NCI-H2081 (cell line): ENCODE measurements at places on chromosomes 2 and 18.

- no peak for DNase-seq
Observed at GRCh38 chr2:28251337-28251736, 141.3 kb upstream of the FOSL2 start.

GRCh38 chr2:212027681-212028628, 510.6 kb downstream of the ERBB4 start:
- DNase-seq = no peak

DNA sequence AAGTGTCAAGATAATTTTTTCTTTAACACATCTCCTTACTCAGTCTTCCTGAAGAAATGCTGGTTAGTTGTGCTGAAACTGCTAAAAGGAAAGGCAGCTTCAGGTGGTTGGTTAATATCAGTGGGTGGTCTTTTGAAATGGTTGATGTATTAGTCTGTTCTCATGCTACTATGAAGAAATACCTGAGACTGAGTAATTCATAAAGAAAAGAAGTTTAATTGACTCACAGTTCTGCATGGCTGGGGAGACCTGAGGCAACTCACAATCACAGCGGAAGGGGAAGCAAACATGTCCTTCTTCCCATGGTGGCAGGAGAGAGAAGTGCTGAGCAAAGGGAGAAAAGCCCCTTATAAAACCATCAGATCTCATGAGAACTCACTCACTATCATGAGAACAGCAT, 125.9 kb upstream of the CYRIA start:
- no peak for DNase-seq

GRCh38 chr2:12196495-12196894, 450.1 kb downstream of the LPIN1 start:
- no peak for DNase-seq

DNA sequence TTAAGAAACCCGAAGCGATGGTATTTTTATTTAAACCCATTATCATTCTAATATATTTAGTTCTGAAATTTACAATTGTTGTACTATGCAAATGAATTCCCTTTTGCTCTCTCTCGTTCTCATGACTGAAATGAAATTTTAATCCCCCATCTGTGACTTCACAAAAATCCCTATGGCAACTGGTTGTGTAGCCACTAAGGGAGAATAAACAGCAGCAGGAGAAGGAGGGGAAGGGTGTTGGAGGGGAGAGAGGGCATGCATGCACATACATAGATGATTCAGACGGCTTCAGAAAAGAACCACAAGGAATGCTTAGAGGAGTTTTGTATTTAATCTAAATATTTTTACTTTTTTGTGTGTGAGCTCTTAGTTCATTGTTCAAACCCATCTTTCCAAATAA, 36.8 kb downstream of the CPS1 start:
- no peak for DNase-seq

- no peak for DNase-seq
Observed at GRCh38 chr2:128415779-128416061, 97.1 kb upstream of the HS6ST1 start.

- peak; percentile 20 for DNase-seq
Observed at GRCh38 chr2:224646242-224646846, 61.2 kb upstream of the CUL3 start.

DNA sequence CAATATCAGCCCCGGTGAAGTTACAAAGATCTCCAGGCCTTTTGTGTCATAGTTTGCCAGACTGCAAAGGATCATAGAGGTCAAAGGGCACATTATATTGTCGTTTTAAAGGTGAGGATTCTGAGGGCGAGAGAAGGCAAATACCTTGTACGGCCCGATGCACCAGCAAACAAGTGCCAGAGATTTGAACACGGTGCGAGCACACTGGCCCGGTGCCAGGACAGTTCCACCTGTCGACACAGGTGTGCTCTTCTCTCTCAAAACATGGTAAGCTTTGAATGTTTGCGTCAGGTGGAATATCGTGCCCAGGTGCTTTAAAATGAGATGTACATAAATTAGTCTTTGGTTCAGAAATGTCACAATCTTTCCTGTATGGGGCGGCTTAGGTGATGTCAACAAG, 776.1 kb upstream of the ID2 start:
- DNase-seq = peak; percentile 96

DNA sequence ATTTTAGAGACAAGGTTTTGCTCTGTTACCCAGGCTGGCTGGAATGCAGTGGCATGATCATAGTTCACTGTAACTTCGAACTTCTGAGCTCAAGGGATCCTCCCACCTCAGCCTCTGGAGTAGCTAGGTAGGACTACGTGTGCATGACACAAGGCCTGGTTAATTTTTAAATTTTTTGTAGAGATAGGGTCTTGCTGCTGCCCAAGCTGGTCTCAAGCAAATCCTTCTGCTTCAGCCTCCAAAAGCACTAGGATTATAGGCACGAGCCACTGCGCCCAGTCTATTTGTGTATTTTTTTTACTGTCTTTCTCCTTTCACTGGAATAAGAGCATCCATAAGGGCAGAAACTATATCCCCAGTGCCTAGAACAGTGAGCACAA, 89.3 kb downstream of the PLEKHM3 start:
- DNase-seq = no peak

DNA sequence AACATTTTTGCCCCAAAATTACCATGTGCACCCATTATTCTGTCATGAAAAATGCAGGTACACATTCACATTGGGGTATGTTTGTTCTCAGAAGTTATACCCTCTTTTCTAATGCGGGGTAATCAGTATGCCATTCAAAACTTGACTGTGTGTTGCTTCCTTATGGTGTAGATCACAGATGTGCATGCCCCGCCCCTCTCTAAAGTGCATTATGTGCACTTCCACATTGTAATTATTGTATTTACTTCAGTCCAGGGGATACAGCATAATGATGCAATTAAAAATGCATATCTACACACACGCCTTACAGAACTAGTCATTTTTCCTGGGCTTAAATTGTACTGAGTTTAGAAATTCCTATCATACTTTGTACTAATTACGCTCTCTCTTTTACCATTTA, 48.8 kb downstream of the SLC9A2 start:
- DNase-seq = no peak

GRCh38 chr2:154537843-154538450, 160.5 kb upstream of the KCNJ3 start:
- DNase-seq = no peak

DNA sequence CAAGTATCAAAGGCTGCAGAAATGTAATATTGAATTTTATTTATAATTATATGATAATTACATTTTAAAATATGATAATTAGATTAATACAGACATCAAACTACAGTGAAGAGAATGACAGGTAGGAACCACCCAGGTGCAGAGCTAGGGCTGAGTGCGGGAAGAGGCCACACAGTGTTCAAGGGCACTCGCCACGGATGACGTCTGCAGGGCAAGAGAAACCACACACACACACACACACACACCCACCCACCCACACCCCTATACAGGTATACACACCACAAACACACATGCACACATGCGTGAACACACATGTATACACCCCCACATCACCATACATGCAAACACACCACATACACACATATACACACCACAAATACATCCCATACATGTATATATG, 41.2 kb downstream of the MBP start:
- DNase-seq = peak; percentile 26

DNA sequence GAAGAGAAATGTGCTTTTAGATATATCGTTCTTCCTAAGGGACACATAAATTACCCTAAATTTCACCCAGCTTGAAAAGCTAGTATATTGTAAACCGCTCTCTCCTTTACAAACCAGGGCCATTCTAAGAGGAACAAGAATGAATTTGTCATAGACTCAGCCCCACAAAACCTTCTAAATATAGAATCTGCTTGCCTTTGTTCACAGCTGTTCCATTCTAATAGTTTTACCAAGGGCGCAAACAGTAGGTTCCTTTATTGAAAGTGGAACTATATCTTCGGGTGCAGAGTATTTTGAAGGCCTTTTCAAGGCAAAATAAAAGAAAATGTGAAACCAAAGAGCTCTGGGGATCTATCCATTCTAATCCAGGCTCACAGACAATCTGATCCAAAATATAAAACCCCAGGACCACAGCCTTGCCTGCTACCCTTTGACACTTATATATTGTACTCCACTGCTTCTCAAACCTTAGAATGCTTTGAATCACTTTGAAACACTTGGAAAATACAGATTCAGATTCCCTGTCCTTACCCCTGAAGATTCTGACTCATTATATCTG, 316.8 kb downstream of the PAX3 start:
- no peak for DNase-seq

- no peak for DNase-seq
Observed at GRCh38 chr2:240322231-240322955, 113.1 kb upstream of the GPC1 start.

GRCh38 chr2:219870041-219870440, 242.6 kb downstream of the SLC4A3 start:
- no peak for DNase-seq

DNA sequence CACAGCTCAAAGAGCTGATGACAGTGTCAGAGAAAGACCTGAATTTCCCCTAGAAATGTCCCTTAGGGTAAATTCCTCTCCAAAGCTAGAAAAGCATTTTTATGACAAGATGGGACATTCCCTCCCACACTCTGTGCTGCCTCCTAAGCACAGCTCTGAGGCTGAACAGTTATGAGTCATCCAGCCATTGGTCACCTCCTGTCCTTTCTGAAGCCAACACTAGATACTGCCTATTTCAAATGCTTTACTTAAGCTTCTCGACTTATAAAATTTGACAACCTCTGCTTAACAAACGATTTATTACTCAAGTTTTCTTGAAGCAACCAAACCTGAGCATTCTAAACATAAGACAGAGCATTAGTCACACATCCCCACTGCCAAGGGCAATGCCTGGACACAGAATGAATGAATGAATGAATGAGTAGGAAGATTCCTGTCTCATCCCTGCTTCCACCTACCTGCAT, 35.4 kb downstream of the B4GALT6 start:
- DNase-seq = no peak

DNA sequence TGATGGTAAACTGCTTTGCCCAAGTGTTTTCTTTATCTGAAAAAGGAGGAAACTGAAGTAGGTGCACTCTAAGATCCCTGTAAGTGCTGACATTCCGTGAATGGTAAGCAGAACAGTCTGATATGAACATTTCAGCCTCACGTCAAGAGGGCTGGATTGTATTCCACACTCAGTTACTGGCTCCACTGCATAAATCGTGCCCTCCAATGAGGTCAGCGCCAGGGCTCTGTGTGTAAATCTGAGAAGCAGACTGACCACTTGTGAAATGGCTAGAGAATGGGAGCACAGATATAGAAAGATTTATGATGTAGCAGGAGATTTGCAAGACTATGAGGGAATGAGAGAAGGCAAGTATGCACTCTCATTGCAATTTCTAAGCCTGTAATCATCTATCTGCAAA, 153.0 kb downstream of the ICOS start:
- no peak for DNase-seq

GRCh38 chr18:22113144-22113844, 56.1 kb upstream of the GATA6 start:
- DNase-seq = no peak

DNA sequence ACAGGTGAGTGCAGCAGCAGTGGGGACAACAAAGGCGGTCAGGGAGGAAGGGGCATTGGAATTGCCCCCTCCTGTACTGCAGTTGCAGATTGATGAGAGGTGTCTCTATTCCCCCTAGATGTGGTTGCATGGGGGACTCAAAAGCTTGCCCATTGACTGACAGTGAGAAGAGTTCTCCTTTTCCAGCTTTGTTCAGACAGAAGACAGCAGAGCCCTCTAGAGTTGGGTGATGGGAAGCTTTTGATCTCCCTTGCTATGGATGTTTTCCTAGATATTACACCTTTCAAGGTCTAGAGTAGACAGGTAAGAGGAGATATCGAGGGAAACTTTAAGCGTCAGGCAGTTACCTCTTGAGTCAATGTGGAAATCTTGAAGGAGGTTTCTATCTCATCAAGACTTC, 2.9 kb downstream of the PROKR1 start:
- no peak for DNase-seq

GRCh38 chr2:104041351-104041750, 812.6 kb upstream of the POU3F3 start:
- no peak for DNase-seq

DNA sequence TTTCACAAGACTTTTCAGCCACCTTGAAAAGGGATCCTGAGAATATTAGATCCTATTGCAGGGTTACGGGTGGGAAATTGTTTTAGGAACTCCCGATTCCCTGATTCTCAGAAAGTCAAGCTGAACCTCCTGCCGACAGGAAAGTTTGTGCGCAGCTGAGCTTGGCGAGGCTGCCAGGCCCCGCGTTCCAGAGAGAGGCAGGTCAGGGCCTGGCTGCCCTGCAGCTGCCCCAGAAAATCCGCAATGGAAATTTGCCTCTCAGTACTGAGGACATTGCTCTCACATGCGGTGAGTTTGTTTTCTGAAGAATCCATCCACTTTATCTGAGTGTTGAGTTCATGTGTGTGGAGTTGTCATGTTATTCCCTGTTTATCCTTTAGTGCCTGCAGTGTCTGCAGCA, 144.2 kb downstream of the RTP5 start:
- no peak for DNase-seq

GRCh38 chr2:30385327-30385726, 61.7 kb upstream of the LCLAT1 start:
- no peak for DNase-seq

DNA sequence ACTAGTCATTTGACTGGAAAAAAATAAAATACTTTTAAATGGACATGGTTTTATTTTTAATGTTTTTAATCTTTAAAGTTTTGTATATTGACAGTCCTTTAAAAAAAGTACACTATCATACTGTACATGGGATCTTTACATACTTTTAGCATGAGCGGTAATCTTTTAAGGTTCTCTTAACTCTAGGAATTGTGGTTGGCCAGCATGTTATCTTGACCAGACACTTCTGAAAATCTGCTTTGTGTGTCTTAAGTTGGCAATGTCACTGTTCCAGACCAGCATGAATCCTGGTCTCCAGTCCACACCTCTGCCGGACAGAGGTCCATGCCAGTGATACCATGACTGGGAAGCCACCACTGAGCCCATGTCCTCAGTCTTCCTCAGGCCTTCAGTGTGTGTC, 17.7 kb downstream of the ITGB1BP1 start:
- DNase-seq = no peak

- DNase-seq = no peak
Observed at GRCh38 chr2:152453129-152453911, 118.3 kb downstream of the FMNL2 start.

- DNase-seq = no peak
Observed at GRCh38 chr18:984004-984403, 79.3 kb downstream of the ADCYAP1 start.

DNA sequence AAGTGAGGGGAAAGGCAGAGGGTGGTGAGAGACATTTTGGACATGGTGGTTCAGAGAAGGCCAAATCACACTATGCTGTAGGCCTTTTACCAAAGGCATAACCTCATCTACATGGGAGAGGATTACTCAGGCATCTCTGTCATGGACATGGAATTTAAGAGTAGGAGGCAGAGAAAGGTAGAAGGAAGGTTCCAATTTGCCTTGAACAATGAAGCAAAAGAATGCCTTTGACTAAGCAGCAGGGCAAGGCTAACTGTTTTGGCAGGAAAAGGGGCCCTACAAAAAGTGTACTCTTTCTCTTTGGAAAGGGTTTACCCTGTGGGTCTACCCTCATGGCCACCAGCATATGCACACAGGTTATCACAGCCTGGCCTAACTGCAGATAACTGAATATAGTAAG, 45.6 kb upstream of the RNU4ATAC start:
- DNase-seq = no peak
